ENCODE measurements at places on chromosomes 5 and 9. TPM values are rescaled to one million over a fixed set of nuclear protein-coding genes. Genes with fewer than 3 reads are reported as not detected.

GRCh38 chr5:55829956-55830355 lies 21.2 kb upstream of the IL31RA start:
- peaks cover 10% of the 10 kb centered on the region for H3K27me3 ChIP-seq
- H3K4me1 ChIP-seq = no peaks in the 10 kb centered on the region

GRCh38 chr5:94777056-94777880 lies 158.8 kb downstream of the SLF1 start:
- ATAC-seq = no peak
- no peak overlapping the region for H3K4me3 ChIP-seq
- no peaks in the 10 kb centered on the region for H3K36me3 ChIP-seq
- H3K27me3 ChIP-seq = peaks cover 18% of the 10 kb centered on the region
- no peaks in the 10 kb centered on the region for H3K4me1 ChIP-seq

GRCh38 chr5:6457592-6457991 lies 8.9 kb downstream of the UBE2QL1 start:
- no peaks in the 10 kb centered on the region for H3K4me1 ChIP-seq
- H3K27ac ChIP-seq = no peak overlapping the region
- no peak for ATAC-seq
- H3K4me3 ChIP-seq = no peak overlapping the region
- H3K36me3 ChIP-seq = no peaks in the 10 kb centered on the region

DNA sequence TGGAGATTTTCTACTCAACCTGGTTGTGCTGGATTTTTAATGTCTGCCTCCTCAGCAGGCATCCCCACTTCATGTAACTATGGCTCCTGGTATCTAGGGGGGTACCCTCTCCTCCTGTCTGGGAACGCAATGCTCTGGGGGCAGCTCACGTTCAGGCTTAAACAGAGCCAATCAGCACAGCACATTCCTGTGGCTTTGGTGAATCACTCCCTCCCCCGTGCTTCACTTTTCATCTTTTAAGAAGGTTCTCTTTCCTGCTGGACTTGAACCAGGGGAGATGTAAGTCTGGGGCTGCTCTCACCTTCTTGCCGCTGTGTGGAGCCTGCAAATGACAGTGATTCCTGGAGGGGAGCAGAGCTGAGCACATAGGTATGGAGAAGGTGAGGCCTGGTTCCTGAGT lies 101.2 kb downstream of the MSX2 start:
- no peaks in the 10 kb centered on the region for H3K4me1 ChIP-seq
- no peak overlapping the region for H3K4me3 ChIP-seq
- H3K27me3 ChIP-seq = peaks cover 9% of the 10 kb centered on the region
- no peak overlapping the region for H3K27ac ChIP-seq
- no peaks in the 10 kb centered on the region for H3K36me3 ChIP-seq

- no peak overlapping the region for H3K27ac ChIP-seq
- H3K36me3 ChIP-seq = no peaks in the 10 kb centered on the region
- no peaks in the 10 kb centered on the region for H3K4me1 ChIP-seq
- no peak overlapping the region for H3K4me3 ChIP-seq
- H3K27me3 ChIP-seq = no peaks in the 10 kb centered on the region
- ATAC-seq = no peak
Measured at GRCh38 chr5:152688561-152689249, 283.6 kb upstream of the NMUR2 start.

GRCh38 chr9:22169727-22170503 lies 160.8 kb upstream of the CDKN2B start:
- H3K4me3 ChIP-seq = no peak overlapping the region
- no peak for ATAC-seq
- no peak overlapping the region for H3K27ac ChIP-seq
- H3K27me3 ChIP-seq = peaks cover 2% of the 10 kb centered on the region
- no peaks in the 10 kb centered on the region for H3K36me3 ChIP-seq
- H3K4me1 ChIP-seq = no peaks in the 10 kb centered on the region

DNA sequence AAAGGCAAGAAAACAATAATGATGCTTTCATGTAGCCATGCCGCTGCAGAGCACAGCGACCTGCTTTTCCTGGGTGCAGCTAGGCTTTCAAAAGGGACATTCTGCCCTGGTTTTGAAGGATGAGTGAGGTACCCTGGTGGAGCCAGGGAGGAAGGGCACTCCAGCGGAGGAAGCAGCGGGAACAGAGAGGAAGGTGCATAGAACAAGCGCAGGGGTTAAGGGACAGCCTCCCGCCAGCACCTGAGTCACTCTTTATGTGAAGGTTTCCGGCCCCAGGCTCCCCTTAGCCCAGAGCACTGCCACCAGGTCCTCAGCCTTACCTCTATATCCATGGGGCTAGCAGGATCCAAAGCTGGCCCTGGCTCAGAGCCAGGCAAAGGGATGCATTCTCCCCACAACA lies 221.1 kb downstream of the CDK5RAP2 start:
- H3K27me3 ChIP-seq = no peaks in the 10 kb centered on the region
- H3K4me3 ChIP-seq = no peak overlapping the region
- H3K4me1 ChIP-seq = no peaks in the 10 kb centered on the region
- no peak overlapping the region for H3K27ac ChIP-seq
- no peak for ATAC-seq
- no peaks in the 10 kb centered on the region for H3K36me3 ChIP-seq

LHFPL2 gene
- 0.95 TPM for total RNA-seq

TMEM252 gene
- not detected for total RNA-seq

TGFBI gene
- not detected for total RNA-seq

OMD gene
- not detected for total RNA-seq

All from activated T-helper 17 cell treated with anti-CD3 and anti-CD28 coated beads, Interleukin-2, amount 50 U/mL, for 72 hours (primary cell).